Stimulated activated CD8-positive, alpha-beta memory T cell treated with anti-CD3 and anti-CD28 coated beads, Interleukin-4, amount 100 ng/mL, for 1 hour (primary cell): ENCODE measurements at places on chromosomes 5 and 9.

DNA sequence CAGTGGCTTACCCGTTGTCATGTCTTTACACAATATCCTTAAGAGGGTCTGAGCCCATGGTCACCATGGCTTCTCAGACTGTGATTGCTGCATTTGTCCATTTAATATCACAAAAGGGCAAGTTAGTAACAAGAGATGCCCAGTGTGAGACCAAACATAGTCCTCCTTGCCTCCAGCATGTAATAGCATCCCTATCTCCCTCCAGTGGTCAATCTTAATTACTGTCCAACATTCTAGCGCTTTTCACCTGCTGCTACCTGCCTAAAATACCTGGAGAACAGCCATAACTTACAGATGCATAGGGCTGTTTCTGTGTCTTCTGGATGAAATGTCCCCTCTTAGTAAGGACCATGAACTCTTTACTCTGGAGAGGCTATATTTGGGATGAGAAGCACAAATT is 267.2 kb upstream of the DAB2 start:
- no peak for DNase-seq

- DNase-seq: no peak
These were observed 22.5 kb upstream of the JAKMIP2 start for GRCh38 chr5:147805030-147805454.

GRCh38 chr9:33952066-33952465 is 96.6 kb downstream of the UBAP2 start:
- no peak for DNase-seq

DNA sequence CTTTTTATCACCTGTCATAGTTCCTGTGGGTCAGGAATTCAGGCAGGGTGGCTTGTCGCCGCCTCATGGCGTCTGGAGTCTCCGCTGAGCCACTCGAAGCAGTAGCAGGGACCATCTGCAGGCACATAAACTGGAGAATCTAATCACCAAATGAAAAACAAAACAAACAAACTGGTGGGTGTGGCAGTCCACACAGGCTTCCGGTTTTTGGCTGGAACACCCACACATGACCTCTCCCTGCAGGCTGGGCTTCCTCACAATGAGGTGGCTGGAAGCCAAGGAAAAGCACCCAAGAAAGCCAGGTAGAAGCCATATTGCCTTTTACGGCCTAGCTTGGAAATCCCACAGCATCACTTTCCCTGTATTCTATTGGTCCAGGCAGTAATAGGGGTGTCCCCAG is 197.0 kb downstream of the SYK start:
- no peak for DNase-seq

GRCh38 chr5:68251386-68251785 is 35.8 kb downstream of the PIK3R1 start:
- DNase-seq: no peak

DNA sequence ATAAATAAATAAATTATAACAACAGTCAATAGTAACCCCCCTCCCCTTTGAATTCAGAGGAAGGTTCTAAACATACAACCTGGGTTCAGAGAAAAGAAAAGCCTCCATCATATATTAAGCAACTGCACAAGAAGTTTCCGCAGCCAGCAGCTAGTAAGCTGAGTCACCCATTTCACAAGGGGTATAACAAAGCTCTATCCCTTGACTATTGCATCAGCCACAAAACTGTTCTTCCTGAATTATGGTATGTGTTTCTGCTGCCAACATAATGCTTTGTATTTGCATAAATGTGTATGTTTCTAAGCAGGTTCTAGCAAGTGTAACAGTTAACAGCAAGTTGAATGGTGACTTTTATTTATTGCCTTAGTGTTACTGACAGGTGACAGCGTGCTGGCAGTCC is 6.8 kb upstream of the CEP120 start:
- no peak for DNase-seq

- DNase-seq: no peak
These were observed 320 bp downstream of the PCDHB1 start for GRCh38 chr5:141051521-141051866.

DNA sequence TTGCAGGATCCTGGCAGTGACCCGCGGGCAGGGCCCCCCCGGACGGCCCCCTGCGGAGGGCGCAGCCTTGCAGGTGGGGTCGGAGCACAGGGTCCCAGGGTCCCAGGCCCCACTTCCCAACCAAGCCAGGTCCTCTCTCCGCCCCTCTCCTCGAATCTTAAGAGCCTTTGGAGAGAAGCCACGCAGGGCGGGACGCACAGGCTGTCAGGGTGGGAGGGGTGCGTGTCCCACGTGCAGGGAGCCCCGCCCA is 18.4 kb upstream of the EGFL7 start:
- DNase-seq: no peak
